ENCODE measurements at places on chromosomes 6 and 20. TPM values are rescaled to one million over a fixed set of nuclear protein-coding genes. Genes with fewer than 3 reads are reported as not detected.

GRCh38 chr20:49676581-49677291 lies 36.9 kb downstream of the B4GALT5 start:
- no peak for DNase-seq

DNA sequence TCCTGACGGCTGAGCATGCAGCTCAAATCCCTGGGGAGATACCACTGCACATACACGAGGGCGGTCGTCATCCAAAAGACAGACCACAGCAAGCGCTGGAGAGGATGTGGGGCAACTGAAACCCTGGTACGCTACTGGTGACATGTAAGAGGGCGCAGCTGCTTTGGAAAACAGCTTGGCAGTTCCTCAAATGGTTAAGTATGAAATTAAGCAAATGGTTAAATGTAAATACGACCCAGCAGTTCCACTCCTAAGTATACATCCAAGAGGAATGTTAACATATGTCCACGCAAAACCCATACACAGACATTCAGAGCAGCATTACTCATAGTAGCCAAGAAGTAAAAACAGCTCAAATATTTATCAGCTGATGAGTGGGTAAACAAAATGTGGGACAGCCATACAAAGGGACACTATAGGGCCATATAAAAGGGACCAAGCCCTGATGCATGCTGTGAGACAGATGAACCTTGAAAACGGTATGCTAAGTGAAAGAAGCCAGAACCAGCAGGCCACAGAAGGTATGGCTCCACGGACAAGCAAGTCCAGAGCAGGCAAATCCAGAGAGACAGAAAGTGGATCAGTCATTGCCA lies 38.5 kb downstream of the RIPOR3 start:
- DNase-seq = no peak

DNA sequence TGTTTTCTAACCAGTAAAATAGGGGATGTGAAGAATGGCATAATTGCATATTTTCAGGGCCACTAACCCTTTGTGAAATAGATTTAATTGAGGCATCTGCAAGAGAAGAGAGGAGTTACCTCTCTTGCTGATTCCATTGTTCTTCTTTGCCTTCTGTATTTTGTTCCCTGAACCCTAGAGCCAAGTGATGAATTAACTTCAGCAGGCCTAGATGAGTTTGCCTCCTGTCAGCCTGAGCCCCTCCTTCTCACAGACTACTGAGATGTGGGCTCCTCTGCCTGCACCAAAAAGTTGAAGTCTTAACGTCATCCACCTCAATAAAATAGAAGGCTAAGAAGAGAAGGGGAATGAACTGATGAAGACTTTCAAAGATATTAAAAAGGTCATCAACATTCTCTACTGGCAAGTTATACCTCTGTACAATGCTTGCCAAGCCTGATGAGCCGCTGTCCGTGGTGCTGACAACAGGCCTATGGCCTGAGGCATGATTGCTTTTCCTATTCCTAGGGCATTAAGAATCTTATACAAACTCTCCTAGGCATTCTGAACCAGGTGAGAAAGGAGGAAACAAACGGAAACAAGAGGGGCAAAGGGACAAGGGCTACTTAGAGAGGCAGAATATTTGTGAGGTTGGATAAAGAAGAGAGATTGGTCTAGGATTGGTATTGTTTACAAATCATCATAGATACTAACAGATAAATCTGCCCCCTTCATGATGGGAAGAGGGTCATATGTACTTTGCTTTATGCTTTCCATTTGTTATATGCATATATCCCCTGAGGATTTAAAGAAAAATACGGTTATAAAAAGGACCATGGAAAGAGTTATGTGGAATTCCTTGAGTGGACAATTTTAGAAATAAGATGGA lies 46.8 kb downstream of the CD24 start:
- DNase-seq = no peak

- no peak for DNase-seq
These were observed 175.5 kb downstream of the EYS start for GRCh38 chr6:65531533-65531932.

DNA sequence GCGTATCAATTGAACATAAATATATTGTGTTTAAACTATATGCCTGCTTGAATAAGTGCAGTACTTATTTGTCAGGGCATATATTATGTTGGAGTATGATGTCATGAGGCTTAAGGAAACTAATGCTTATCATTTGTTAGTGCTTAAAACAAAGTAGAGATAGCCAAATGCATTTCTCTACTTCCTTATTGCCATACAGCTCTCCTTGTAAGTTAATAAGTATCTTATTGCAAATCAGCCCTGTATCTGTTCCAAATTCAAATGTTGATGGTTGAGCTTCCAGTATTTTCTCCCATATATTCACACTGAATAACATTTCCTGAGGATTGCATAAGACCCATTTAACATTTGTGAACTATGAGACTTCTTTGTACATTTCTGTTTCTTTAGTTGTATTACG lies 57.8 kb downstream of the CARMIL1 start:
- DNase-seq = no peak

DNA sequence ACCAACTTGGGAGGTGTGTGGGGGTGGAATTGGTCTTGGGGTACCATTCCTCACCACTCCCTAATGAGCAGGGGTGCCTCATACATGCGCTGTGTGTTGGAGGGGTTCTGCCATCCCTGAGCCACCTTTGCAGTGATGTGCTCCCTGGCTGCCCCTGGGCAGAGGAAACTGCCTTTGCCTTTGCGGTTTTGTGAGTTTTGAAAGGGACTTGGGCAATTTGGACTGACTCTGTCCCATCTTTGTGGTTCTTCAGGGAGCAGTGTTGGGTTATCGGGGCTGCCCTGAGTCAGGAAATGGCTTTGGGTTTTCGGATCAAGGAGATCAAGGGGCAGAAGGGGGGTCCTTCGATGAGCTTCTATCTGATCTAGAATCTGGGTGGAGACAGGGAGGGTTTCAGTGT lies 3.9 kb upstream of the PHACTR3 start:
- DNase-seq = no peak

DNA sequence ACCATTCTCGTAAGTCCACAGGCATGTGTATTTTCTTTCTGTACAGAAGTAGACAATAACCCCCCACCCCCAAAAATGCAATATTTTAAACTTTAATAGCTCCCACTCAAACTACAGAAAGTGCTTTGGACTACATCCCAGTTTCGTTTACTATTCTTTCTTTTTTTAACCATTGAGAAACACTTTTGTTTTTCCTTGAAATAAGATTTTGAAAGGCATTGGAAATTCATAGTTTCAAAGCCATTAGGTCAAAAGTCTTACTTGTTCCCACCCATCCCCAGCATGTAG lies 140.0 kb downstream of the KIF16B start:
- no peak for DNase-seq

- no peak for DNase-seq
These were observed 80.3 kb downstream of the GJA1 start for GRCh38 chr6:121515630-121516265.

DNA sequence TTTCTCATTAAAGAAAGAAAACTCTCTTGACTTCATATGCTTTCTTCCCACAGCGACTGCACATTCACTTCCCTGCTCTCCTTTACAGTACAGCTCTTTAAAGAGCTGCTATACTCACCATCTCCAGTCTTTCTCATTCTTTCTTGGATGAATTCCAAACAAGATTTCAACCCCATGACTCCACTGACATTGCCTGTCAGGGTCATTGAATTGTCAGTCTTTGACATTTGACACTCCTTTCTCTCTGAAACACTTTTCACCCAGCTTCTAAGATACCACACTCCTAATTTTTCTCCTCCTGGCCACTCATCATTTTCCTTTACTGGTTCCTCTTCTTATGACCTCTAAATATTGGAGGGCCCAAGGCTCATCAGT lies 811 bp upstream of the ARMH2 start:
- no peak for DNase-seq

- no peak for DNase-seq
These were observed 297.7 kb downstream of the DOK5 start for GRCh38 chr20:54772893-54773642.

- DNase-seq = no peak
These were observed 21.8 kb upstream of the GMPR start for GRCh38 chr6:16216501-16217155.

- DNase-seq = no peak
These were observed 134.6 kb upstream of the EEF1E1 start for GRCh38 chr6:8236956-8237355.

- no peak for DNase-seq
These were observed 89.4 kb upstream of the PDE10A start for GRCh38 chr6:165752451-165752850.

DNA sequence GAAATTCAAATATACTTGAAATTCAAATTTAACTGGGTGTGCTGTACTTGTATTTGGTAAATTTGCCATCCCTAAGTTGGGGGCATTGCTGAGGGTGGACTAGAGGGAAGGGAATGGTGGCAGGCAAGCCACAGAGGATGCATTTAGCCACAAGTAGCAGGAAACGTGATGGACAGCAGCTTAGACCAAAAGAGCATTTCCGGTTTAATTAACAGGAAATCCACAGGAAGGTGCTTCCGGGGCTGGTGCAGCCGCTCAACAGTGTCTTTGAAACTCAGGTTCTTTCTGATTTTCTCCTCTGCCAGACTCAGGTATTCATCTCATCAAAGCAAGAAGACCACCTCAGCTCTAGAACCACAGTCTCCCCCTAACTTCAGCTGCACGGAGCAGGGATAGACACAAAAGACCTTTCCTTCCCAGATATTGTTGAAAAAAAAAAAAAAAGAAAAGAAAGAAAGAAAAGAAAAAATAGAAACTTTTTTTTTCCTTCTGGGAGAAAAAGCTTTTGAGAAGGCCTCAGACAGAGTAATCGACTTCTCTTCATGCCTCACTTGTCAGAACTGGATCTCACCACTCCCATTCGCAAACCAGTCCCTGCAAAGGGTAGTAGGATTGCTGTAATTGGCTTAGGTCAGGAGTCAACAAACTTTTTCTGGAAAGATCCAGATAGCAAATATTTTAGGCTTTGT lies 8.0 kb upstream of the BCAS1 start:
- DNase-seq = no peak

DNA sequence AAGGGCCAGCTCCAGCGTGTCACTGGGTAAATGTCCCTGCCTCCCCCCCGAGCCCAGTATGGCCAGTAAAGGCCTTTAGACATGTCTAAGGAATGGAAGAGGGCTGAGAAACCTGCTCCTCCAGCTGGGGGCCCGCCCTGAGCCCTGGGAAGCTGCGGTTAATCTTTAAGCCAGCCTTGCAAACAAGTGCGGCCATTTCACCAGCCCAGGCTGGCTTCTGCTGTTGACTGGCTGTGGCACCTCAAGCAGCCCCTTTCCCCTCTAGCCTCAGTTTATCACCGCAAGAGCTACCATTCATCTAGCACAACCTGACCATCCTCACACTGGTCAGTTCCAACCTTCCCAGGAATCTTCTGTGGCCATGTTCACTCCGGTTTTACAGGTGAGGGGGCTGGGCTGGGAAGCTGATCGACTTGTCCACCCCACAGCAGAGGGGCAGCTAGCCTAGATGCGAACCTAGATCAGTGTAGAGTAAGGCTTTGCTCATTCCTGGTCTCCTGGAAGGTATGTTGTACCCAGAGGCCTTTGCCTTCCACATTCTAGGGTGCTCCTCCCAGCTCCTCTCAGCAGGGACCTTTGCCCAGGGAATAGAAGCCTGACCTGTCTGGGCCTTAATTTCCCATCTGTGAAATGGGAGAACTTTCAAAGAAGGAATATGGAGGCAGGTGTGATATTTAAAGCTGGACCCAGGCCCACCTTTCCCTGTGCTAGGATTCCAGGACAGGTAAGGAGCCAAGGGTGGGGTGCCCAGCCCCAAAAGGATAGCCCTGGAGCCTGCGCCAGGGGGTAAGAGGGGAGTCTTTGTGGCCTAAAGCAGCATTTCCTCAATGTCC lies 1.2 kb upstream of the SRC start:
- no peak for DNase-seq

- DNase-seq = no peak
These were observed 64.1 kb downstream of the NRN1 start for GRCh38 chr6:5942591-5942990.

GRCh38 chr6:122264557-122264956 lies 134.9 kb upstream of the HSF2 start:
- no peak for DNase-seq

- DNase-seq = peak; percentile 6
These were observed 833.0 kb downstream of the EPHA7 start for GRCh38 chr6:92586236-92586977.

DNA sequence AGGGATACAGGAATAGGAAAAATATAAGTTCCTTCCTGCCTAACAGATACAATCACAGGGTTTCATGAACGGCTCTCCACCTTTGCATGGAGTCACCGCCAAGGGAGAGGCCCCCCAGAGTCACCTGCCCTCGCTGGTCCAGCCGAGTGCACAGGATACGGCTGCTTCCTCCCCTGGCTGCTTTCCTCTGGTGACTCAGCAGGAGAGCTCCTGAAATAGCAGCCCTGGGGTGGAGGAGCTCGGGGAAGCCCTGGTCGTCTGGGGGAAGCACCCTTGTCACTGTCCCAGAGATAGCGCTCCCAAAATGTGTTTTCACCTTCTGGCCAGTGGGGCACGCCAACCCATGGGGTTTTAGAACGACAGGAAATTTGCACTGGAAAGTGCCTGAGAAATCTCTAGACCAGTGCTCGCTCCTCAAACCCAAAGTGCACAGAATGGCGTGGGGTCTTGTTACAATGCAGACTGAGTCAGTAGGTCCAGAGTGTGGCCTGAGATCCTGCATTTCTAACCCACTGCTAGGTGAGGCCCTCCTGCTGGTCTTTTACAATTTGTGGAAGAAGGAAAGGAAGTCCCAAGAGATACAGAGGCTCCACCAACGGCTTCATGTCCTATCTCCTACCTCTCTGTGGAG lies 35.9 kb upstream of the FAM50B start:
- peak; percentile 70 for DNase-seq

GRCh38 chr20:3115190-3116107 lies 30.9 kb upstream of the AVP start:
- no peak for DNase-seq

DNA sequence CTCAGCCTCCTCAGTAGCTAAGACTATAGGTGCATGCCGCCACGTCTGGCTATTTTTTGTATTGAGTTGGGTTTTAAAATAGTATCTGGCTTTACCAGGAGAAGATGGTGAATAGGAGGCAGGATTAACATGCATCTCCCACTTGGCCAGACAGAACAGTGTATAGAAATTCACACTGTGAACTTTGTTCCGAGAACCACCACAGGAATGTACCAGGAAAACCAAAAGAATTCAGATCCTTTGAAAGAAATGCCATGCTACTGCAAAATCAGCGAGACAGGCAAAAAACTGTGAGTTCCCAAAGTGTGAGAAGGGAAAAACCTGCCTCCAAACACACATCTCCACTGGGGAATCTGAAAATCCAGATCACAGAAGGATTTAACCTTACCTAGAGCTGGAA lies 327.6 kb downstream of the NKAIN2 start:
- DNase-seq = no peak

GRCh38 chr6:144888621-144889020 lies 603.5 kb downstream of the UTRN start:
- no peak for DNase-seq

- DNase-seq = no peak
These were observed 6.9 kb upstream of the SMIM28 start for GRCh38 chr6:138370631-138371451.

The TULP1 gene
- total RNA-seq = not detected

The PSORS1C1 gene
- 0.06 TPM for total RNA-seq

The NRM gene
- total RNA-seq = 2.2 TPM

The LGSN gene
- not detected for total RNA-seq

The TRIM10 gene
- 0.10 TPM for total RNA-seq

The SIRPB2 gene
- total RNA-seq = 1.2 TPM

The OPRL1 gene
- 0.17 TPM for total RNA-seq

The PRSS35 gene
- 0.08 TPM for total RNA-seq

The SNRNP48 gene
- 11.8 TPM for total RNA-seq

The EPPIN gene
- not detected for total RNA-seq

The TMEM63B gene
- total RNA-seq = 38.4 TPM

The CRNKL1 gene
- total RNA-seq = 26.5 TPM

The USP49 gene
- total RNA-seq = 0.75 TPM

The CRISP3 gene
- total RNA-seq = not detected

The POU5F1 gene
- total RNA-seq = 0.22 TPM

The FAM83C gene
- total RNA-seq = not detected

The MUC22 gene
- total RNA-seq = 0.08 TPM
